Adrenal gland (tissue), 19 donors: ENCODE measurements at places on chromosomes 3 and 15. TPM values are rescaled to one million over a fixed set of nuclear protein-coding genes. Genes with fewer than 3 reads are reported as not detected.

- no peaks in the 10 kb centered on the region for H3K4me1 ChIP-seq
- H3K4me3 ChIP-seq = no peak overlapping the region
- H3K27me3 ChIP-seq = no peaks in the 10 kb centered on the region
- no peak for DNase-seq
- H3K27ac ChIP-seq = no peak overlapping the region
Measured at GRCh38 chr3:156793400-156793799, 32.8 kb upstream of the LEKR1 start.

GRCh38 chr3:25567806-25568524 is 96.7 kb downstream of the TOP2B start:
- no peak for DNase-seq
- no peak overlapping the region for H3K27ac ChIP-seq
- no peaks in the 10 kb centered on the region for H3K4me1 ChIP-seq
- no peak overlapping the region for H3K4me3 ChIP-seq
- no peaks in the 10 kb centered on the region for H3K27me3 ChIP-seq

Gene ARHGEF3
- 31.6 TPM for total RNA-seq

GRCh38 chr15:78734451-78735064 is 76.7 kb downstream of the ADAMTS7 start:
- no peak for DNase-seq
- H3K27me3 ChIP-seq = no peaks in the 10 kb centered on the region
- no peaks in the 10 kb centered on the region for H3K4me1 ChIP-seq
- no peaks in the 10 kb centered on the region for H3K36me3 ChIP-seq
- no peak overlapping the region for H3K27ac ChIP-seq
- no peak overlapping the region for H3K4me3 ChIP-seq

- no peaks in the 10 kb centered on the region for H3K36me3 ChIP-seq
- H3K4me3 ChIP-seq = no peak overlapping the region
- DNase-seq = no peak
- H3K4me1 ChIP-seq = peaks cover 13% of the 10 kb centered on the region
Measured at GRCh38 chr15:60713119-60714084, 234.5 kb upstream of the ICE2 start.

GRCh38 chr3:9402410-9403228 is 5.2 kb downstream of the SETD5 start:
- H3K27me3 ChIP-seq = no peaks in the 10 kb centered on the region
- H3K4me1 ChIP-seq = peaks cover 84% of the 10 kb centered on the region
- peak overlapping the region; percentile 57 for H3K27ac ChIP-seq
- no peak for DNase-seq
- H3K4me3 ChIP-seq = no peak overlapping the region

Gene RYR3
- total RNA-seq = 1.7 TPM

GRCh38 chr3:151856118-151856517 is 17.3 kb upstream of the SUCNR1 start:
- H3K4me3 ChIP-seq = no peak overlapping the region
- no peaks in the 10 kb centered on the region for H3K36me3 ChIP-seq
- H3K27me3 ChIP-seq = no peaks in the 10 kb centered on the region
- no peaks in the 10 kb centered on the region for H3K4me1 ChIP-seq

GRCh38 chr3:122563717-122564025 is 429 bp downstream of the PARP9 start:
- no peak for DNase-seq
- peak overlapping the region; percentile 92 for H3K4me3 ChIP-seq
- peaks cover 36% of the 10 kb centered on the region for H3K4me1 ChIP-seq
- H3K27ac ChIP-seq = peak overlapping the region; percentile 94

Gene ITPKA
- 12.4 TPM for total RNA-seq

Gene CHRD
- total RNA-seq = 25.7 TPM

DNA sequence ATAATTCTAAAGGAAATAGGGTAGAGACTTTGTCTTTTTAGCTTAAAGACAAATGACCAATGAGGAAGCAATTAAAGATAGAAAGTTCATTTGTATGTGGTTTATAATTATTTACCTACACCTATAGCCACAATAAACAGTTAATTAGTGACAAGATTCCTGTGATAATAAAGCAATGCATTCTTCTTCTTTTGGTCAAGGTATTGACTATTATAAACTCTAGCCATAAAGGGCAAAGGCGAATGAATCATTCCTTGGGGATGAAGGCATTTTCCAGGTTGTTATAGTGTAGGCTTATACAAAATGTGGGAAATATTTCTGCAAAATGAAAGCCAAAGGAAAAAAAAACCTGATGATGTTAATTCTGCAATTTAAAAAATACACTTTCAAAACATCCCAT is 115.4 kb downstream of the PLD1 start:
- H3K4me1 ChIP-seq = peaks cover 21% of the 10 kb centered on the region
- no peak overlapping the region for H3K4me3 ChIP-seq
- H3K36me3 ChIP-seq = peaks cover 9% of the 10 kb centered on the region
- no peak overlapping the region for H3K27ac ChIP-seq
- no peaks in the 10 kb centered on the region for H3K27me3 ChIP-seq

- H3K4me1 ChIP-seq = no peaks in the 10 kb centered on the region
- no peaks in the 10 kb centered on the region for H3K36me3 ChIP-seq
Measured at GRCh38 chr15:41207687-41208448, 22.7 kb downstream of the EXD1 start.

- H3K36me3 ChIP-seq = no peaks in the 10 kb centered on the region
- no peaks in the 10 kb centered on the region for H3K27me3 ChIP-seq
- no peak for DNase-seq
Measured at GRCh38 chr3:188315553-188315952, 161.6 kb downstream of the LPP start.

Gene SORD
- total RNA-seq = 62.6 TPM

DNA sequence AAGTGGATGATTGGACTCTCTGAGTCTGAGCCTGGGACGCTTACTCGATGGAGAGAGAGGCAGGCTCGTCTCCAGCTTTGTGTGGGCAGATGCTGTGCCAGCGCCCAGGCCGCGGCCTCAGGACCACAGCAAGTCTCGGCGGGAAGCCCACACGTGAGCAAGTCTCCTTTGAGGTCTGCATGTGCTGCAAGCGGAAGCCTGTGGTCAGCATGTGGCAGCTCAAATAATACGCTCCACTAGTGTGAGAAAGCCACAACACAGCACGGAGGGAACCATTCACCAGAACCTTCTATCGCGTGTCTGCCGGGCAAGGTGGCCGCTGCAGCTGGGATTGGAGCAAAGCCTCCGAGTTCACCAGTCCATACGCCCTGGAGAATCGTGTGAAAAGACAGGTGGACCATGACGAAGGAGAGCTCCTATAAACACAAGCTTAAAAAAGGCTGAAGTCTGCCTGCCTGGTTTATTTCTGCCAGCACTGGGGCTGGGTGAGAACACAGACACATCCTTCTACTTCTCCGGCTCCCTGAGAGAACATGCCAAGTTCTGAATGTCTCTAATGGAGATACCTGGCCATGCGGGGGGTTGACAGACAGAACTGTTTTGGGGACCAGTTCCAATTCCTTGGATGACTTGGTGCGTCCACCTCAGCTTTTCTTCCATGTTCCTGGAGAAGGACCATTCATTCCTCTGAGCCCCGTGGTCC is 82.0 kb upstream of the LRIG1 start:
- no peaks in the 10 kb centered on the region for H3K36me3 ChIP-seq
- no peak for DNase-seq

GRCh38 chr15:88450125-88450798 is 16.9 kb downstream of the MRPL46 start:
- H3K27ac ChIP-seq = no peak overlapping the region
- H3K36me3 ChIP-seq = no peaks in the 10 kb centered on the region
- peak; percentile 57 for DNase-seq
- H3K4me1 ChIP-seq = peaks cover 3% of the 10 kb centered on the region
- H3K27me3 ChIP-seq = no peaks in the 10 kb centered on the region

GRCh38 chr3:9168241-9168741 is 81.2 kb downstream of the SRGAP3 start:
- no peaks in the 10 kb centered on the region for H3K36me3 ChIP-seq
- H3K4me3 ChIP-seq = no peak overlapping the region
- H3K4me1 ChIP-seq = no peaks in the 10 kb centered on the region
- no peaks in the 10 kb centered on the region for H3K27me3 ChIP-seq

Gene BMF
- total RNA-seq = 12.8 TPM

Gene SUSD5
- 0.81 TPM for total RNA-seq

GRCh38 chr15:58070801-58071418 is 5.4 kb upstream of the ALDH1A2 start:
- H3K36me3 ChIP-seq = no peaks in the 10 kb centered on the region
- no peak overlapping the region for H3K4me3 ChIP-seq
- H3K27ac ChIP-seq = no peak overlapping the region
- DNase-seq = peak; percentile 67
- H3K27me3 ChIP-seq = peaks cover 38% of the 10 kb centered on the region

DNA sequence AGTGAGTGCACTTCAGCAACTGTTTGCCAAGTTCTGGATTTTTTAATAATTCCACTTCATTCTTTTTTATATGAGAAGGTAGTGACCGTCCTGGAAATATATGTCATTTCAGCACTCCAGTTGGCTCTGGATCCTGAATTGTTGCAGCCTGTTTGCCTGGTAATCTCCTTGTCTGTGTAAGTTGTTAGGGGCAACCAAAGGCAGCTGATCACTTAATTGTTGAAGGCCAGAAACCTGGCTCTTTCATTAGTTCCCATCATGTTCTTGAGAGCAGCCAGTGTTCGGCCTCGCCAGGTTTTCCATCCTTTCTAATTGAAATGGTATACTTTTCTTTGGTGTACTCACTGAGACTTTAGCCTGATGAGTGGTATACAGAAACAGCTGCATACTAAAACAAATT is 168.6 kb downstream of the SOX2 start:
- no peak overlapping the region for H3K4me3 ChIP-seq
- no peaks in the 10 kb centered on the region for H3K27me3 ChIP-seq
- no peak overlapping the region for H3K27ac ChIP-seq
- DNase-seq = no peak
- no peaks in the 10 kb centered on the region for H3K36me3 ChIP-seq

Gene FOXL2
- 6.7 TPM for total RNA-seq

Gene MUSTN1
- total RNA-seq = not detected

DNA sequence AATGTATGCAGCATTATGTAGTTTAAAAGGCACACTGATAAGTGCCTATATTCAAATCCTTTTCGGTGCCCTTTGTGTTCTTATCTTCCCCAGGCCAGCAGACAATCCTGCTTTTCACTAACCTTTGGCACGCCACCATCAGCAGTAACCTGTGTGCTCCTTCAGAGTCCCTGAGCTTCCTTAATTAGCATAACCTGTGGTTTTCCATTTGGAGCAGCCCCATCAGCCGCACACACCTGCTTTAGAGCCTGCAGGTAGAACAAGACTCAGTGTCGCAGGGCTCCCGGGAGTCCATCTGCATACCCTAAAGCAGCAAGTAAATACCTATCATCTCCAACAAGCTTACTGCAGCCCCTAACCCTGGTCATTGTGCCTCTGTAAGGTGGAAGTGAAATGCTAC is 755.1 kb downstream of the ROBO2 start:
- H3K36me3 ChIP-seq = no peaks in the 10 kb centered on the region

DNA sequence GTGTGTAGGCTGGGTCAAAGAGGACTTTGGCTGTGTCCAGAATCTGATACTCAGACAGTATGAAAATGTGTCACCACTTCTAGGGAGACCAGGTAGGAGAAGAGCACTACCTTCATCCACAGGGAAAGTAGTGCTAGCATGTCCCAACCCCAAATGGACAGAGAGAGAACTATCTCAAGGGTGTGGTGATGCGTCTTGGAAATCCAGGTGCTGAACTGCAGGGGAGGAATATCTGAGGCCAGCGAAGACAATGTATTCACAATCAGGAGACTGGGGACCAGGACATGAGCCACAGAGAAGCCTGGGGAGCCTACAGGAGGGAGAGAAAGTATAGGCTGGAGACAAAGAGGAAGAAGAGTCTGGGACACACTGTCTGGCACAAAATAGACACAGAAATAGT is 152.0 kb upstream of the WNT5A start:
- H3K4me1 ChIP-seq = no peaks in the 10 kb centered on the region
- no peak overlapping the region for H3K27ac ChIP-seq
- H3K4me3 ChIP-seq = no peak overlapping the region
- H3K36me3 ChIP-seq = no peaks in the 10 kb centered on the region
- DNase-seq = no peak

GRCh38 chr15:82129149-82129692 is 83.4 kb upstream of the MEX3B start:
- no peak overlapping the region for H3K4me3 ChIP-seq
- DNase-seq = no peak
- H3K27me3 ChIP-seq = no peaks in the 10 kb centered on the region
- no peaks in the 10 kb centered on the region for H3K4me1 ChIP-seq
- no peaks in the 10 kb centered on the region for H3K36me3 ChIP-seq
- no peak overlapping the region for H3K27ac ChIP-seq

DNA sequence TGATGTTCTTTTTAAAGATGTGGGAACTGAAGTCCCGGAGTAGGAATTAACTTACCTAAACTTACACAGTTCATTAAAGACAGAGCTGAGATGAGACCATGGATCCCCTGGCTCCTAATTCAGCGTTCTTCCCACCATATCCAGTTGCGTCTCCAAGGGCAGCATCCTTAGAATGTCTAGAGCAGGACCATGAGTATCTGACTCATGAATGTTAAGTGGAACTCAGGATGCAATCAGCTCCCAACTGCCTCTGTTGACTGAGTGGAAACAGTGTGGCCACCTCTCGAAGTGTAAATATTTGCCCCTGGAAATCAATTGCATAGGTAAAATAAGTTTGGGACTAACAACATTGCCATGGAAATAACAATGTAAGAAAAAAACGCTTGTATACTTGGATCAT is 2.5 kb downstream of the SNTN start:
- H3K27me3 ChIP-seq = no peaks in the 10 kb centered on the region
- no peaks in the 10 kb centered on the region for H3K36me3 ChIP-seq
- no peak for DNase-seq
- no peak overlapping the region for H3K27ac ChIP-seq

Gene RFTN1
- total RNA-seq = 22.7 TPM

- no peaks in the 10 kb centered on the region for H3K27me3 ChIP-seq
- H3K36me3 ChIP-seq = no peaks in the 10 kb centered on the region
- no peaks in the 10 kb centered on the region for H3K4me1 ChIP-seq
- no peak overlapping the region for H3K4me3 ChIP-seq
- no peak overlapping the region for H3K27ac ChIP-seq
- no peak for DNase-seq
Measured at GRCh38 chr3:60622349-60622748, 628.9 kb downstream of the FHIT start.

- H3K36me3 ChIP-seq = no peaks in the 10 kb centered on the region
- H3K4me3 ChIP-seq = no peak overlapping the region
- H3K4me1 ChIP-seq = no peaks in the 10 kb centered on the region
- no peak for DNase-seq
Measured at GRCh38 chr3:141811348-141811747, 48.1 kb downstream of the GRK7 start.

- no peak for DNase-seq
- no peak overlapping the region for H3K4me3 ChIP-seq
- H3K36me3 ChIP-seq = no peaks in the 10 kb centered on the region
- H3K4me1 ChIP-seq = no peaks in the 10 kb centered on the region
- no peak overlapping the region for H3K27ac ChIP-seq
Measured at GRCh38 chr3:107892955-107893624, 197.7 kb downstream of the CD47 start.

GRCh38 chr3:160105907-160106584 is 117.4 kb downstream of the IL12A start:
- no peaks in the 10 kb centered on the region for H3K4me1 ChIP-seq
- no peak overlapping the region for H3K27ac ChIP-seq
- H3K36me3 ChIP-seq = no peaks in the 10 kb centered on the region
- H3K27me3 ChIP-seq = no peaks in the 10 kb centered on the region
- no peak for DNase-seq
- no peak overlapping the region for H3K4me3 ChIP-seq
